Testis (tissue), 5 donors: ENCODE measurements at places on chromosomes 1 and 21. TPM values are rescaled to one million over a fixed set of nuclear protein-coding genes. Genes with fewer than 3 reads are reported as not detected.

Gene CD1B
- not detected for total RNA-seq

Gene KCNK2
- total RNA-seq, result 1.4 TPM

Gene S100A7
- total RNA-seq, result not detected

- no peak overlapping the region for H3K4me3 ChIP-seq
- no peak overlapping the region for H3K27ac ChIP-seq
- no peaks in the 10 kb centered on the region for H3K4me1 ChIP-seq
Observed at GRCh38 chr1:218314316-218314715, 29.2 kb downstream of the RRP15 start.

DNA sequence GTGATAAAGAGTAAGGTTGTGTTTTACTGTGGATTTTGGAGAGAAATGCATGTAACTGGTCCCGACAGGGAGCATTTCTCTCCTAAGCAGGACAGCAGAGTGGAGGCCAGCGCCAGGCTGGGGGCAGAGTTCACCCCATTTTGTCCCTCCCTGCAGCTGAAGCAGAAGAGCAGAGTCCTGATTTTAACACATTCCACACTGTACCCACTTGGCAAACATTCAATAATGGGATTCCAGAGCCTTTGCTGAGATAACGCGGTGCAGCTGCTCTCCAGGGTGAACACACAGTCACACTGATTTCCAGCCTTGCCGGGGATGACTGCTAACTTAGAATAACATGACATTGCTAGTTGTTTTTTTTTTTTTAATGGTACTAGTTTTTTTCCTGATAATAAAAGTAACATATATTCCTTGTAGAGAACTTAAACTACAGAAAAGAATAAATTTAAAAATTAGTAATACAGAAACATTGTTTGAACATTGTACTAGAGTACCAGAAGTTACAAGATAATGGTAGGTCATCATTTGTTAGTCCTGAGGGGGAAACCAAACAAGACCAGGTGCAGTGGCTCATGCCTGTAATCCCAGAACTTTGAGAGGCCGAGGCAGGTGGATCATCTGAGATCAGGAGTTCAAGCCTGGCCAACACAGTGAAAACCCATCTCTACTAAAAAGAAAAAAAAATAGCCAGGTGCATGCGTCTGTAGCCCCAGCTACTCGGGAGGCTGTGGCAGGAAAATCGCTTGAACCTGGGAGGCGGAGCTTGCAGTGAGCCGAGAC lies 77.2 kb downstream of the SCCPDH start:
- H3K4me1 ChIP-seq, result no peaks in the 10 kb centered on the region
- H3K36me3 ChIP-seq, result no peaks in the 10 kb centered on the region
- no peak overlapping the region for H3K4me3 ChIP-seq
- H3K27me3 ChIP-seq, result no peaks in the 10 kb centered on the region

DNA sequence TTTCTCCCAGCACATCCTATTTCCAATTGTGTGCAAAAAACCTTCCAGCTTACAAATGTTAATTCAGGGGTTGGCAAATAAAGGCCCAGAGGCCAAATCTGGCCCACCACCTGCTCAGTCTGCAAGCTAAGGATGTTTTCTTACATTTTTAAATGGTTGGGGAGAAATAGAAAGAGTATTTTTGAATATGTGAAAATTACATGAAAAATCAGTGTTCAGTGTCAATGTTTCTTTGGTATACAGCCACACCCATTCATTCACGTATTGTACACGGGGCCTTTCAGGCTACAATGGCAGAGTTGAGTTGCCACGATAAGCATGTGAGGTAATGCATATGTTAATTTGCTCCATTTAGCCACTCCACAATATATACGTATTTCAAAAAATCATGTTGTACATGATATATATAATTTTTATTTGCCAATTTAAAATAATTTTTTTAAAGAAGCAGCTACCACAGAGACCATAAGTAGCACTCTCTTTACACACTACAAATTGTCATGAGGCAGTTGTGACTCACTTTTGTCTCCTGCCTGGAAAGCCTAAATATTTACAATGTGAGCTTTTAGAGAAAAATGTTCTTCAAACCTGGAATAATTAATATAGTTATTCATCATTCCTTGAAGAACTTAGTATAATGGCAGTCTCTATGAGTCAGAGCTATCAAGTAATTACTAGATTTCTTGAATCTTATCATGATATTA lies 189.6 kb downstream of the SMYD3 start:
- DNase-seq, result no peak
- no peaks in the 10 kb centered on the region for H3K4me1 ChIP-seq
- no peak overlapping the region for H3K27ac ChIP-seq
- H3K27me3 ChIP-seq, result no peaks in the 10 kb centered on the region

DNA sequence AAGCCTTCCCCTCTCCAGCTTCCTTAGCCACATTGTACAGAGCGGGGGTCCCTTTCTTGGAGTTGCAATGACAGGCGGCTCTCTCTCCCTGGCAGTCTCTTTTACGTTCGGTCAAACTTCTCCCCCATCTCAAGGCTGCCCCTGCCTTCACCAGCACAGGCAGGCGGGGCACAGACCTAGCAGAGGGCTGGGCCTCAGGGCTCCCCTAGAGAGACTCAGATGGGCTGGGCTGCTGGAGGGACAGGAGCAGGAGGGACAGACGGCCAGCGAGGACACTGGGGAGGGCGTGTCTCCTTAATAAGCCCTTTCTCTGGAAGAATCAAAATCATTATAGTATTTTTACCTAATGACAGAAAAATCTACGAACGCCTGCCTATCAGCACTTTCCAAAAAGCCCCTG lies 79.6 kb downstream of the CASZ1 start:
- no peaks in the 10 kb centered on the region for H3K27me3 ChIP-seq
- H3K36me3 ChIP-seq, result no peaks in the 10 kb centered on the region
- DNase-seq, result no peak
- H3K4me3 ChIP-seq, result no peak overlapping the region
- H3K27ac ChIP-seq, result no peak overlapping the region
- no peaks in the 10 kb centered on the region for H3K4me1 ChIP-seq

DNA sequence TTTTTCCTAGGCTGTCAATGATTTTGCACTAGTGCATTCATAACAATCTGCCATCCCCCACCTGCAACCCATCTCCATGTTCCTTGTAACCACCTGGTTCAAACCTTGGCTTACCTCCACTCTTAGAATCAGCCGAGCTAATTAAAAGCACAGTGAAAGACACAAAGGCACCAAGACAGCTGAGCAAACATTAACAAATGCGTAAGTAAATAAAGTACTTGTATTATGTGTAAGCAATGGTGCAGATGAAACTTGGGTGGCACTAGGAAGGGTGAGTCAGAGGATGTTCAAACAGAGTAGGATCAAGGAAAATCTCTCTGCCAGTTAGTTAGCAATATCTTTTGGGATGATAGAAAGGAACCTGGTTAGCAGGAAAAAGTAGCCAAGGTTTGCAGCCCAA lies 5.1 kb upstream of the FOXJ3 start:
- peaks cover 8% of the 10 kb centered on the region for H3K4me1 ChIP-seq
- no peak for DNase-seq
- no peak overlapping the region for H3K27ac ChIP-seq
- H3K27me3 ChIP-seq, result no peaks in the 10 kb centered on the region
- no peaks in the 10 kb centered on the region for H3K36me3 ChIP-seq
